Nucleus accumbens (tissue), 56 donors: ENCODE measurements at places on chromosomes 12 and 14.

GRCh38 chr14:91350483-91350812, 67.2 kb downstream of the CCDC88C start:
- no peak for DNase-seq

- no peak for DNase-seq
Observed at GRCh38 chr14:68711561-68712309, 81.1 kb downstream of the ZFP36L1 start.

GRCh38 chr12:88496891-88497371, 83.3 kb downstream of the KITLG start:
- DNase-seq: no peak

- DNase-seq: no peak
Observed at GRCh38 chr12:104736307-104736706, 221.8 kb downstream of the SLC41A2 start.

- DNase-seq: no peak
Observed at GRCh38 chr14:79630288-79630960, 580.9 kb downstream of the DIO2 start.

- DNase-seq: no peak
Observed at GRCh38 chr12:41904041-41904440, 240.6 kb downstream of the GXYLT1 start.

GRCh38 chr14:24181371-24182077, 7.1 kb downstream of the IPO4 start:
- DNase-seq: no peak

- no peak for DNase-seq
Observed at GRCh38 chr14:55699131-55700057, 119.4 kb downstream of the KTN1 start.

DNA sequence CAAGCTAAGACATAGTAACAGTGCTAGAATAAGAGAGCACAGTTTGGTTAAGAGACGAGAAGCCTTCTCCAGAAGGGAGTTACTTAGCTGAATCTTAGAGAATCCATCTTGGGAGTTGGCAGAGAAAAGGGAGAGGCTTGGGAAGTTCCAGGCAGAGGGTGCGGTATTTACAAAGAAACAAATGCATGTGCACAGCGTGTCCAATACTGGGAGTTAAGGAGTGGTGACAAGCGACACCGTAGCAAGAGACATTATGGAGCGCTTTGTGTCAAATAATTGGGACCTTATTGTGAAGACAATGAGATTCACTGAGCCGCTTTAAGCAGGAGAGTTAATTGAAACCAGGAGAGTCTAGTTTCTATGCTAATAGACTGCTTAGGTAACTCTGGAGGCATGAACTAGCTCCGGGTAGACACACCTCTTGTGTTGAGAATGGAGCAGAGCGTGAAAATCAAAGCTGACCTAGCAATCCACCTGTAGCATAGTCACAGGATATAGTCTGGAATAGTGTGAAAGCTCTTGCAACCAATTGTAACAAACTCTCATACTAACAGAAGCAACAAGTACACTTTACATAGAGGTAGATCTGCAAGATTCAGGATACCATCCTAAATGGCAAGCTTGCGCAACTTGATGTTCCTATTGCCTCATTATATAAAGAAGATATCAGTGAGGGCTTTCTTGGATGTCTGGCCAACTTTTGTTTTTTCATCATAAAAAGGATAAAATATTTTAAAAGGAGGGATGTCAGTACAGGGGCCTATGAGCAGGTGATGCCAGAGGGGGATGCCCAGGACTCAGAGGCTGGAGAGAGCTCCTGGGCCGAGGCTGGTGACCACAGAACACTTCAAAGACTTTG, 5.3 kb downstream of the ALDH1L2 start:
- DNase-seq: no peak

- DNase-seq: no peak
Observed at GRCh38 chr12:91866566-91866965, 279.1 kb downstream of the BTG1 start.

DNA sequence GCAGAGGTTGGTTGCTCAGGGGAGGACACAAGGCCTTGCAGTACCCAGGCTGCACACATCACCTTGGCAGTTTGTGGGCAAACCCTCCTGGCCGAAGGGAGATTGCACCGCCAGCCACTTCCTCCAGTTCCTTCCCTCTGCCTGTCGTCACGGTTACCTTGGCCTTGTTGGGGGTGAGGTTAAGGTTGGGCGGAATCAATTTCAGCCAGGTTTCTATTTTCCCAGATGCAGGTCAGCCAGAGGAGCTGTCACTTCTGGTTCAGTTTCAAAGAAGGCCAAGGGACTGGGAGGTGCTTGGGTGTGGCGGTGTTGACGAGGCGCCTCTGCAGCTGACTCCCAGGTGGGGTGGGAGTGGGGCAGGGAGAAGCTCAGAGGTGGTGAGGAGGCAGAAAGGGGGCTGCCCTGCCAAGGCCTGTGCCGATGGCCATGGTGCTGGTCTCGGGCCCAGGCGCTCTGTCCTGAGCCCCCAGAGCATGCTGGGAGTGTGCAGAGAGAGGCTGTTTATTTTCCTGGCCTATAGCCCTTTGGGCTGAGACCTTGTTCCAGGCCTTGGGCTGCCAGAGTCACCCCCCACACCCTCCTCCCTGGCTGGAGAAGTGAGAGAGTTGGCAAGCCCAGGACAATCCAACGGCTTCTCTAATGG, 31.4 kb downstream of the JDP2 start:
- peak; percentile 19 for DNase-seq

- no peak for DNase-seq
Observed at GRCh38 chr12:10184261-10184843, 5.5 kb downstream of the TMEM52B start.

GRCh38 chr12:68189821-68190242, 30.3 kb upstream of the IFNG start:
- DNase-seq: no peak

- no peak for DNase-seq
Observed at GRCh38 chr14:105087308-105087962, 22.2 kb upstream of the GPR132 start.

GRCh38 chr14:98692832-98693231, 579.2 kb downstream of the BCL11B start:
- no peak for DNase-seq

GRCh38 chr14:99693918-99694317, 9.8 kb downstream of the CYP46A1 start:
- DNase-seq: no peak

DNA sequence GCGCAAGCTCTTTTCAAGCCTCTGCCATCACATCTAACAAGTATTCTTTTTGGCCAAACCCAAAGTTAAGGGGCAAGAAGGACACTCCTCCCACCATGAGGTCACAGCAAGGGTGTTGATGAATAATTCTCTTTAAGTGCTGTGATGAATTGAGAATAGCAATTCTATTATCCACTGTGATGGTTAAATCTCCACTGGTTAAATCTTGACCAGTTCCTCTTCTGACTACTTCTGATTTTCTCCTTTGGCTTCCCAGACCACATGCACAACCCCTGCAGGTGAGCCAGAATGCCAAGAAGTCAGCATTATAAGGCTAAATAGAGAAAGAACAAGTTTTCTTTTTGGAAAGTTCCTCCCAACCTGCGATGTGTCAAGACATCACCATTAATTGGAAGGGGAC, 90.6 kb upstream of the BCL2L14 start:
- no peak for DNase-seq

- peak; percentile 25 for DNase-seq
Observed at GRCh38 chr12:57093415-57094207, 4.7 kb downstream of the NAB2 start.

- no peak for DNase-seq
Observed at GRCh38 chr14:76710056-76711010, 50.9 kb upstream of the VASH1 start.

GRCh38 chr12:43058616-43059015, 469.1 kb upstream of the PRICKLE1 start:
- no peak for DNase-seq

- DNase-seq: no peak
Observed at GRCh38 chr12:94122591-94122990, 25.8 kb upstream of the PLXNC1 start.

GRCh38 chr12:11553871-11554533, 95.5 kb upstream of the ETV6 start:
- DNase-seq: no peak

GRCh38 chr12:133206390-133206789, 25.1 kb downstream of the ZNF268 start:
- DNase-seq: no peak

DNA sequence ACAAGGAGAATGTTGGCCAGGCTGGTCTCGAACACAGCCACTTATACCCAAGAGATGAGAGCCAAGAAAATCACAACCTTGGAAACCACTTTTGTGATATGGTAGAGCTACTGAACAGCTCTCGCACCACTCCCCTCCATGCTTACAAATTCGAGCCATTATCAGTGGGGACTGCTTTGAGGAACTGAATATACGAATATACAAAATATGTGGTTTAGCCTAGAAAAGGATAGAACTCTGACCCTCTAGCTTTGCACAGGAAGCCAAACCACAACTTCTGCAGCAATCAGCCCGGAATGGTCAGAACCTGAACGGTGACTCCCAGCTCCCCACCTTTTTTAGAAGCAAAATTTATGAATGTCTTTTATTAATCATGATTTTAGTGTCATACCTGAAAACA, 129.8 kb upstream of the TMEM132C start:
- no peak for DNase-seq

GRCh38 chr14:39241637-39242036, 7.9 kb downstream of the MIA2 start:
- no peak for DNase-seq

DNA sequence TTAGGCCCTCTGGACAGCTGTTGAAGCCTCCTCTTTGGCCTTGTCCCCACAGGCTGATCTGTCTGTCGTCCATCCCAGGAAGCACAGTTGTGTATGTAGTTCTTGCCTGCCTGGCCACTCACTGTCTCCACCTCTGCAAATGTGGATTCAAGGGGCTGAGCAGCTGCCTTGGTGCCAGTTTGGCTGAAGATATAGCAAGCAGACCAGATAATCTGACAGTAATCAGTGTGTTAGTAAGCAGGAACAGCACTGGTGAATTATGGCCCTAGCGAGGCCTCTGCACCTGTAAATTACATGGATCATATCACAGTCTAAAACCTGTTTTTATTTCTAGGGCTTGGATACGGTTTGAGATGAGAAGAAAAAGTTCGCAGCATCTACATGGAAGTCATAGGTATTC, 282.5 kb upstream of the NOS1 start:
- DNase-seq: no peak

GRCh38 chr12:4001841-4002240, 128.6 kb upstream of the PARP11 start:
- no peak for DNase-seq

DNA sequence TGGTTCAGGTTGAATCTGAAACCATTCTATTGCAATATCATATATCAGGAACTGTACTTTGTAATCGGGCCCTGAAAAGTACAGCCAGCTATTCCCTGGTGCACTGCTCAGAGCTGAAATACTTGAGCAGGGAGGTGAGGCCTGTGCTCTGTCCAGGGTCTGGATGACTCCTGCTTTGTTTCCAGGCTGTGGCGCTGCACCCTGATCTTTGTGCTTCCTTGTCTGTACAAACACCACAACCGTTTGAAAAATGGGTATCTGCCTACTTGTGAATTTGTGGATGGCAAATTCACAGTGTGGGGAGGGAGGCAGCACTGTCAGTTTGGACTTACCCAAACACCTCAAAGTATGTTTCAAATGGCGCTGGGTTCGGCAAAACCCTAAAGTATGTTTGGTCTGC, 155.4 kb upstream of the FAR2 start:
- DNase-seq: no peak

- DNase-seq: no peak
Observed at GRCh38 chr12:109981311-109981710, 14.9 kb downstream of the GIT2 start.

DNA sequence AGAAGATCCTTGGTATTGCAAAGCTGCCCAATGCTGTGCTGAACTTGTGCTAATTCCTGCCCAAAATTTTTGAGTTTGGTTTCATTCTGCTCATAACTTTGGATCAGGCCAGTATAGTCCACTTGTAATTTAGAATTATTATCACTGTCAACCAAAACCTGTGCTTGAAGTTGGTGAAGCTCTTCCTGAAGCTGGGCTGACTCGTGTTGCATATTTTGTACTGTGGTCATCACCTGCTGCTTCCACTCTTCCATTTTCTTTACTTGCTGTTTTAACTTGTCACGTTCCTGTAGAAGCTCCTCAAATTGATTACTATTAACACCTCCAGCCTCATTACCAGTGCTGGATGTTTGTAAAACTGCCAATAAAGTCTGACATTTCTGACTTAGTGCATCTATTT, 35.8 kb downstream of the TRIP11 start:
- no peak for DNase-seq

DNA sequence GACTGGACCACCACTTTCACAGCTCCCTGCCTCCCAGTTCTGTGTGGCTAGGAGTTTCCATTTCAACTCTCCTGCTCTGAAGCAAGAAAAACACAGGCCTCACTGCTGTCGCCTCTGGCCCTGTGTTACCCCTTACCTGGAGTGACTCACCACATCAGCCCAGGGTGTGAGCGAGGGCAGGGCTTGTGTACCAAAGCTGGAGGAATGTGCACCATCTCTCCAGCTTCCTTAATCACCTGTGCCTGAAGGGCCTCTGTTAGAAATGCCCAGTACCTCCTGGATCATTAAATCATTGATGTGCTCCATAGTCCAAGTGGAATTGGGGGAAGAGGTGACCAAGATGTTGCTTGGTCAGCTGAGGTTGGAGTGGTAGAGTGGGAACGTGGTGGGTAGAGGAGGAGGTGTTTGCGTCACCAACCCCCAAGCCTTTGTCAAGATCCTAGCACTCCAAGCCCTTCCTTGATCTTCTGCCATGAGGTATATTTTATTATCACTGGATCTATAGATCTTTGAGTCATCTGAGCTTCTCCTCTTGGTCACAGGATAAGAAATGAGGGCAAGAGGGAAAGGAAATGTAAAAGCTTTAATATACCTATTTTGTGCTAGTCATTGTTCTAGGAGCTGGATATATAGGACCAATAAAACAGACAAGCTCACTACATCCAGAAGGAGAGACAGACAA, 51.3 kb downstream of the SSPN start:
- DNase-seq: no peak

DNA sequence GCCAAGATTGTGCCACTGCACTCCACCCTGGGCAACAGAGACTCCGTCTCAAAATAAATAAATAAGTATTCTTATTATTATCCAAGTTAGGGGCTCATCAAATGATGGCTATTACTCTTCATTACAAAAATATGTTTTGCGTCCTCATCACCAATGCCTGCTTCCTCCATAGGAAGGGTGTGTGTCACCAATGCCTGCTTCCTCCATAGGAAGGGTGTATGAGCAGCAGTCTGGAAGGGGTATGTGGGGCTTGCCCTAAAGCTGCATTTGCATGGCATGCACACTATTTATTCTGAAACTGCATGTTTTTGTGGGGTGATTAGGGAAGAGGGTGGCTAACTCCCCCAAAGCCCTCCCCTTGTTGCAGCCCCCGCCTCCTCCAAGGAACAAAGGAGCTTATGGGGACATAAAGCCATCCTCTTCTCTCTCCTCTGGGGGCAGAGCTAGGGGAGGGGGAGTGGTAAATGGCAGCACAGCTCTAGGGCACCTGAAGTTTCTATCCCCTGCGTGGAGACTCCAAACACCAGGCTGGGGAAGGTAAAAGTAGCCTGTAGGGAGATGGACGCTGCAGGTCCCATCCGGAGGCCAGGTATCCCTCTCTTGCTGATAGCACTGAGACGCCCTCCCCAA, 1.3 kb downstream of the CAMKK2 start:
- DNase-seq: no peak

GRCh38 chr14:55973911-55974630, 144.1 kb upstream of the PELI2 start:
- no peak for DNase-seq
